ENCODE measurements at places on chromosomes 7 and 10. TPM values are rescaled to one million over a fixed set of nuclear protein-coding genes. Genes with fewer than 3 reads are reported as not detected.

The GRK5 gene
- 1.4 TPM for total RNA-seq

The SPOCK2 gene
- 17.8 TPM for total RNA-seq

The FZD8 gene
- 1.8 TPM for total RNA-seq

The PTPRZ1 gene
- not detected for total RNA-seq

The FAM241B gene
- total RNA-seq: 6.1 TPM

The MNX1 gene
- 0.63 TPM for total RNA-seq

The CTTNBP2 gene
- 6.2 TPM for total RNA-seq

The ZNF503 gene
- total RNA-seq: 25.1 TPM

The ZCWPW1 gene
- total RNA-seq: 0.81 TPM

The ITIH5 gene
- total RNA-seq: 3.8 TPM

The SPACDR gene
- 0.89 TPM for total RNA-seq

The UCMA gene
- not detected for total RNA-seq

The IDE gene
- total RNA-seq: 21.5 TPM

The SPDYE16 gene
- not detected for total RNA-seq

The IL15RA gene
- total RNA-seq: 5.6 TPM

The TACC2 gene
- total RNA-seq: 14.7 TPM

The BTRC gene
- 7.0 TPM for total RNA-seq

The SRRM3 gene
- 0.16 TPM for total RNA-seq

The ACSL5 gene
- total RNA-seq: 0.16 TPM

The PRSS37 gene
- total RNA-seq: not detected

The MSMB gene
- not detected for total RNA-seq

The FEZF1 gene
- total RNA-seq: not detected

The PDCD4 gene
- 17.4 TPM for total RNA-seq

The C10orf105 gene
- total RNA-seq: not detected

The ST8SIA6 gene
- total RNA-seq: 0.49 TPM

The PANK1 gene
- 8.0 TPM for total RNA-seq

The HK1 gene
- 62.6 TPM for total RNA-seq

The GPR158 gene
- not detected for total RNA-seq

The IQCE gene
- 15.0 TPM for total RNA-seq

The STX1A gene
- total RNA-seq: 23.8 TPM

The FLNC gene
- total RNA-seq: 232 TPM

The KIAA1217 gene
- 21.9 TPM for total RNA-seq

The SPAM1 gene
- total RNA-seq: not detected

The CD36 gene
- not detected for total RNA-seq

The HOXA4 gene
- total RNA-seq: 6.7 TPM

The CPXM2 gene
- under 0.01 TPM for total RNA-seq

The SORCS1 gene
- total RNA-seq: 0.38 TPM

The NEUROD6 gene
- not detected for total RNA-seq

The ABCB4 gene
- 2.9 TPM for total RNA-seq

The KLF14 gene
- total RNA-seq: not detected

The TLL2 gene
- total RNA-seq: 3.7 TPM

The PRRT4 gene
- not detected for total RNA-seq

The INA gene
- total RNA-seq: 2.9 TPM

The CALY gene
- total RNA-seq: not detected

The VIPR2 gene
- not detected for total RNA-seq

The COL1A2 gene
- total RNA-seq: 988 TPM

The HMX3 gene
- total RNA-seq: not detected

The CHCHD2 gene
- total RNA-seq: 642 TPM

The SEC61G gene
- 122 TPM for total RNA-seq

The AQP1 gene
- total RNA-seq: 10.3 TPM

The CYP17A1 gene
- 0.13 TPM for total RNA-seq

The PAX2 gene
- total RNA-seq: 7.0 TPM

The TMEM213 gene
- not detected for total RNA-seq

The SNX13 gene
- 20.9 TPM for total RNA-seq

The TUBAL3 gene
- total RNA-seq: not detected

The MALRD1 gene
- total RNA-seq: 0.13 TPM

All from mesangial cell (primary cell).